ENCODE measurements at places on chromosomes 1 and 21. TPM values are rescaled to one million over a fixed set of nuclear protein-coding genes. Genes with fewer than 3 reads are reported as not detected.

Gene S100A7
- not detected for total RNA-seq

GRCh38 chr1:184813528-184814089 is 59.0 kb upstream of the EDEM3 start:
- H3K4me3 ChIP-seq = no peak overlapping the region
- no peak for DNase-seq
- peaks cover 13% of the 10 kb centered on the region for H3K36me3 ChIP-seq
- no peak overlapping the region for H3K27ac ChIP-seq
- H3K4me1 ChIP-seq = no peaks in the 10 kb centered on the region

- DNase-seq = peak; percentile 77
- peak overlapping the region; percentile 6 for H3K4me3 ChIP-seq
- H3K27me3 ChIP-seq = no peaks in the 10 kb centered on the region
- peaks cover 24% of the 10 kb centered on the region for H3K4me1 ChIP-seq
These were observed 18.9 kb downstream of the PGBD2 start for GRCh38 chr1:248924696-248925532.

Gene S100A12
- not detected for total RNA-seq

GRCh38 chr1:240306673-240307072 is 215.0 kb downstream of the FMN2 start:
- H3K4me3 ChIP-seq = no peak overlapping the region
- H3K4me1 ChIP-seq = no peaks in the 10 kb centered on the region
- no peaks in the 10 kb centered on the region for H3K27me3 ChIP-seq
- no peak overlapping the region for H3K27ac ChIP-seq
- no peaks in the 10 kb centered on the region for H3K36me3 ChIP-seq
- DNase-seq = no peak

Gene OR2M5
- total RNA-seq = not detected

- peak; percentile 12 for DNase-seq
- H3K4me1 ChIP-seq = peaks cover 7% of the 10 kb centered on the region
- H3K4me3 ChIP-seq = no peak overlapping the region
- peaks cover 6% of the 10 kb centered on the region for H3K27me3 ChIP-seq
These were observed 156.7 kb downstream of the DMRTA2 start for GRCh38 chr1:50266509-50266908.

GRCh38 chr1:186325239-186325638 is 49.8 kb downstream of the TPR start:
- no peak overlapping the region for H3K27ac ChIP-seq
- H3K4me3 ChIP-seq = no peak overlapping the region

Gene ADORA3
- total RNA-seq = not detected

GRCh38 chr1:1907098-1907736 is 7.8 kb upstream of the CALML6 start:
- no peak overlapping the region for H3K27ac ChIP-seq
- no peaks in the 10 kb centered on the region for H3K27me3 ChIP-seq
- H3K4me1 ChIP-seq = peaks cover 13% of the 10 kb centered on the region
- DNase-seq = peak; percentile 39
- no peak overlapping the region for H3K4me3 ChIP-seq

DNA sequence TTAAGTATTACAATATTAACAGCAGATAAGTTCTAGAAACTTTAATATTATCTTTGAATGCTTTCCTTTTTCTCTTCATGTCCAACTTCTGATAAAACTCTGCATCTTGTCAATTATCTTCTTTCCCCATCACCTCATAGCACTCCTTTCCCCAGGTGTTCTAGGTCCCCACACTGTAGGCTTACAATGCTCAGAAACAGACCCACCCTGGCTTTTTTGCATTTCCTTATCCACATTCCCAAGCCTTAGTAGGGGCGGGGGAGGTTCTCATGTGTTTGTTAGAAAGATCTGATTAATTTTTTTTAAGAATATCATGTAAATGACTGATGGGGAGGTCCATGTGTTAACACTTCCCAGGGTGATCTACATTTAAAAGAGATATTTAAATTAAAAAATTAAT is 63.9 kb downstream of the PLPPR4 start:
- H3K4me3 ChIP-seq = no peak overlapping the region
- no peaks in the 10 kb centered on the region for H3K4me1 ChIP-seq
- no peaks in the 10 kb centered on the region for H3K36me3 ChIP-seq

DNA sequence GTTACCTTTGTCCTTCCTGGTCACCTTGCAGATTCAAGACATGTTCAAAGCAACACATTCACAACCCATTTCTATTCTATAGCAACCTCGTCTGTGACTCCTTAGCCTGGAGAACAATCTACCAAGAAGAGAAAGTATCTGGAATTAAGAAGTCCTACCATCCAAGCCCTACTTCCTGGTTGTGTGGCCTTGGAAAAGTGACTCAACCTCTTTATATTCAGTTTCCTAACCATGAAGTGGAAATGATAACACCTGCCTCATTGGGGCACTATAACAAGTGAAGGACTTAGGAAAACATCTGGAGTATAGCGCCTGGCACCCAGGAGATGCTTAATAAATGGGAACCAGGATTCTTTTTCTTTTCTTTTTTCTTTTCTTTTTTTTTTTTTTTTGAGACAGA is 36.5 kb upstream of the SRRM1 start:
- no peaks in the 10 kb centered on the region for H3K36me3 ChIP-seq
- no peak overlapping the region for H3K4me3 ChIP-seq
- peaks cover 2% of the 10 kb centered on the region for H3K27me3 ChIP-seq
- no peak overlapping the region for H3K27ac ChIP-seq

- no peaks in the 10 kb centered on the region for H3K4me1 ChIP-seq
- DNase-seq = no peak
- peaks cover 2% of the 10 kb centered on the region for H3K27me3 ChIP-seq
- H3K36me3 ChIP-seq = no peaks in the 10 kb centered on the region
- no peak overlapping the region for H3K4me3 ChIP-seq
These were observed 6.5 kb downstream of the LDLRAD1 start for GRCh38 chr1:54011316-54012007.

- DNase-seq = no peak
- no peak overlapping the region for H3K27ac ChIP-seq
- no peaks in the 10 kb centered on the region for H3K4me1 ChIP-seq
- H3K27me3 ChIP-seq = peaks cover 6% of the 10 kb centered on the region
- H3K4me3 ChIP-seq = no peak overlapping the region
These were observed 6.1 kb upstream of the KRTAP23-1 start for GRCh38 chr21:30354308-30355005.

DNA sequence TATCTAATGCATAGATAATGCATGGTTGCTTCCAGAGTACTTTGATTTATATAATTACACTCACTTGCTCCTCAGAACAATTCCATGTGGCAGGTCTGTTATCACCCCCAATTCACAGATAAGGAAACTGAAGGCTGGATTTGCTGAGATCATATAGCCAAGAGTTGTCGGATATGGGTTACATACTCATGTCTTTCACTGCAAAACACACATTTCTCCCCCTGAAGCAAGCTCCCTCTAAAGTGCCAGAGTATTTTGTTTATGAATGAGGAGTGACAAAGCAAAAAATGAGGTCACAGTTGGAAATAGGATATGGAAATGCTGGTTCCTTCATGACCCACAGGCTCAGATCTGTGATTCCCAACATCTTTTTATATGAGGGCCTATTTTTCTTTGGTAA is 134.2 kb downstream of the ROR1 start:
- no peak overlapping the region for H3K4me3 ChIP-seq
- no peak overlapping the region for H3K27ac ChIP-seq
- no peaks in the 10 kb centered on the region for H3K27me3 ChIP-seq
- DNase-seq = no peak
- no peaks in the 10 kb centered on the region for H3K4me1 ChIP-seq

DNA sequence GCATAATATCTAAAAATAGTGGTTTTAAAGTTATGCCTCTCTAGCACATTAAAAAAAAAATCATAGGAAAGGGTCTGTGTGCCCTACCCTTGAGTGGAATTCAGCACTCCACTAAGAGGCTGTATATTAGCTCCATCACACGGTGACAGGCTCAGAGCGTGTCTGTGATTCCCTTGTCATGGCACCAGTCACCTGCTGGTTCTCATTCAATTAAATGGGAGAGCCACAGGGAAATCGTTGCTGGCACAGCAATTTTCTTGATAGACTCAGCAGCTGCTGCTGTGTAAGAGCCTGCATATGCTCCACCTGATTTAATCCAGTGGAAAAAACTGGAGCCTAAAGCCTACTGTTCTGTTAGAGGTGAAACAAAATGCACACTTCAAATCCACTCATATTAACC is 9.5 kb downstream of the ATP6V1G3 start:
- H3K4me3 ChIP-seq = no peak overlapping the region
- H3K4me1 ChIP-seq = peaks cover 72% of the 10 kb centered on the region
- H3K27ac ChIP-seq = no peak overlapping the region
- no peaks in the 10 kb centered on the region for H3K27me3 ChIP-seq
- H3K36me3 ChIP-seq = peaks cover 14% of the 10 kb centered on the region
- DNase-seq = no peak

DNA sequence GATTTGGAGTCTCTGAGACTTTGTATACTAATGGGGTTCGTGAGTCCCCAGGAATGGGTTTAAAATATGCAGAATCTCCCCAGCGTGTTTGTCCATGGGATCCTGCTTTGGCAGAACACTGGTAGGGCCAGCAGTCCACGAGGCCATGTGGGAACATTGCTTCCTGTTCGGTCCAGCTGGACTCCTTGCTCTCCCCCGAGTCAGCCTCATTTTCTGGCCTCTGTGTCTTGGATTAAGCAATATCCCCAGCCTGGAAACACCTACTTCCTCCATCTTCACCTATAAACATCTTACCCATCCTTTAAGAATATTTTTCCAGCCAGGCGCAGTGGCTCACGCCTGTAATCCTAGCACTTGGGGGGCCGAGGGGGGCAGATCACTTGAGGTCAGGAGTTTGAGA is 142.4 kb downstream of the NAV1 start:
- H3K27me3 ChIP-seq = peaks cover 4% of the 10 kb centered on the region
- no peak overlapping the region for H3K27ac ChIP-seq
- no peaks in the 10 kb centered on the region for H3K4me1 ChIP-seq
- DNase-seq = no peak

DNA sequence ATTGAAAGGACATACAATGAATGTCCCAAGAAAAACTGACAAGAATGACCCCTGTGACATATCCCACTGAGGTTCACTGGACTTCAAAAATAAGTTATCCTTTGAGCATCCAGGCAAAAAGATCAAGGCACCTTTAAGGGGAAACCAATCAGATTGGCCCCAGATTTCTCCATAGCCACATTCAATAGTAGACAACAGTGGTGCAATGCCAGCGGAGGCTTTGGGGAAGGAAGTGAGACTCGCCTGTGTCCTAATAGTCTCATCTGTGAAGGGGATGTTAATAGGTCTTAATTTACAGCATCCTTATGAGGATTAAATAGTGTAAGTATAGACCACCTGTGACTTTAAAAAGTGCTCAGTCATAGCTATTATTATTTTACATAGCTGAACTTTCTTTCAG is 21.5 kb downstream of the RPL5 start:
- no peaks in the 10 kb centered on the region for H3K27me3 ChIP-seq
- no peak for DNase-seq
- H3K36me3 ChIP-seq = peaks cover 15% of the 10 kb centered on the region
- H3K27ac ChIP-seq = no peak overlapping the region
- H3K4me3 ChIP-seq = no peak overlapping the region

DNA sequence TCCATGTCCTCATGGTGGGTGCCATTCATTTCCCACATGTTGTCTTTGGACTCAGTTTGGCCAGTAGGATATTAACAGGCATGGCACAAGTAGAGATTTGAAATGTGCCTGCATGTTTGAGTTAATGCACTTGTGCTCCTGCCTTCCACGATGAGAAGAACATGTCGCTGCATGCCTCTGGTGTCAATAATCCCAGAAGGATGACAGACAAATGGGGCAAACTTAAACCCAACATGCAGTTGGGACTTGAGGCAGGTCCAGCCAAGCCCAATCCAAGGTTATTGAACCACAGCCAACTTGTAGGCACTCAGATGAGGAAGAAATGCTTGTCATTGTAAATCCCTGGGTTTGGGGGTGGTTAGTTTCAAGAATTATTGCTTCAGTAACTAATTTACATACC is 174.6 kb downstream of the TRIM33 start:
- no peak for DNase-seq
- no peak overlapping the region for H3K27ac ChIP-seq
- H3K36me3 ChIP-seq = no peaks in the 10 kb centered on the region

DNA sequence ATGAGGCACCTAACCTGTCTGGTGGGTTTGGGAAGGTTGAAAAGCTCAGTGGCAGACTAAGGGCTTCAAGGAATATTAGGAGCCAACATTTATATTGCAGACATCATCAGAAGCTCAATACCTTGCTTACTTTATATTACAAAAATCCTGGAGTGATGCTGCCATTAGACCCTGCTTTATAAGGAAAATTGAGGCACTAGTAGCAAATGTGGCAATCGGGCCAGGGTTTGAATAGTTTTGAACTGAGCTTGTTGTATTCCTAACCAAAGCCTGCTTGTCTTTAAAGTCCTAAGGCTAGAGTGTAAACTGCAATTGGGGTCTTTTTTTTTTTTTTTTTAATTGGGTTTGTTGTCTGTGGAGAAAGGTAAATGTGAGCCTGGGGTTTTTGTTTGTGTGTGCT is 14.3 kb downstream of the L1TD1 start:
- no peak overlapping the region for H3K4me3 ChIP-seq
- H3K27ac ChIP-seq = no peak overlapping the region
- peaks cover 2% of the 10 kb centered on the region for H3K36me3 ChIP-seq

- H3K36me3 ChIP-seq = no peaks in the 10 kb centered on the region
- H3K27ac ChIP-seq = no peak overlapping the region
- DNase-seq = no peak
These were observed 839.1 kb upstream of the ADGRL2 start for GRCh38 chr1:80961464-80962190.
